NCI-H1930 (cell line): ENCODE measurements at places on chromosomes 13 and 19.

- no peak for DNase-seq
These were observed 38.1 kb upstream of the KCTD15 start for GRCh38 chr19:33758541-33759013.

DNA sequence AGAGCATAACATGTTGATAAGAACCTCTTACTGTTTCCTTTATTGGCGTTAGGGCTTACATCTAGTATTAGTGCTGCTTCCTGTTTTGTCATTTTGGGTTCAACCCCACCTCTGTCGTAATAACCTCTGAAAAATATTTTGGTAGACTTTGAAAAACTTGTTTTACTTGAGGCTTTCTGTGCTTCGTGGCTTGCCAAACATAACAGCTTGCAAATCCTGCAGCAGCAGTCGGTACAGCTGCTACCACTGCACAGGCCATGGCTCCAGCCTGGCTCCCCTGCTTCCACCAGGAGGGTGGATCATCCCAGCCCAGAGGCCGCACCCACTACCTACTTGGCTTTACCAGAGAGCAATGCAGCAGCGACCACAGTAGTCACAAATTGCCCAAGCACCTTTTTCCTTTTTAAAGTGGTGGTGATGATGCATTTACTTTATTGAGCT, 11.8 kb upstream of the CEACAM4 start:
- no peak for DNase-seq

DNA sequence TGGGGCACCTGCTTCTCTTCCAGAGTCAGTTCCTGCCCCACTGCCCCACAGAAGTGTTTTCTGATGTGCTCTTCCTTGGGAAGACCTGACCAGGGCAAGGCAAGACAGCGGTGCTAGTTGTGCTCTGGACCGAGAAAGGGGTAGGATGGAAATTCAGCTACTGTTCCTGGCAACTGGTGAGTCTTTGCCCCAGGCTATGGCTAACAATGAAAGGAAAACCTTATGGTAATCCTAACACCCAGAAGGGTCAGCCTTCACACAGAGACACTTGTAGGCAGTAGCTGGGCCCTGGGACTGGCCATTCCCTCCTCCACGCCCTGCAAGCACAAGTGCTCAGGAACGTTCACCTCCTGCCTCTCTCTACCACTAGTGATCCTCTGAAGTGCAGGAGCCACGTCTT, 9.6 kb upstream of the CYSLTR2 start:
- no peak for DNase-seq

- DNase-seq = no peak
These were observed 392.5 kb downstream of the DIAPH3 start for GRCh38 chr13:59771272-59771671.

DNA sequence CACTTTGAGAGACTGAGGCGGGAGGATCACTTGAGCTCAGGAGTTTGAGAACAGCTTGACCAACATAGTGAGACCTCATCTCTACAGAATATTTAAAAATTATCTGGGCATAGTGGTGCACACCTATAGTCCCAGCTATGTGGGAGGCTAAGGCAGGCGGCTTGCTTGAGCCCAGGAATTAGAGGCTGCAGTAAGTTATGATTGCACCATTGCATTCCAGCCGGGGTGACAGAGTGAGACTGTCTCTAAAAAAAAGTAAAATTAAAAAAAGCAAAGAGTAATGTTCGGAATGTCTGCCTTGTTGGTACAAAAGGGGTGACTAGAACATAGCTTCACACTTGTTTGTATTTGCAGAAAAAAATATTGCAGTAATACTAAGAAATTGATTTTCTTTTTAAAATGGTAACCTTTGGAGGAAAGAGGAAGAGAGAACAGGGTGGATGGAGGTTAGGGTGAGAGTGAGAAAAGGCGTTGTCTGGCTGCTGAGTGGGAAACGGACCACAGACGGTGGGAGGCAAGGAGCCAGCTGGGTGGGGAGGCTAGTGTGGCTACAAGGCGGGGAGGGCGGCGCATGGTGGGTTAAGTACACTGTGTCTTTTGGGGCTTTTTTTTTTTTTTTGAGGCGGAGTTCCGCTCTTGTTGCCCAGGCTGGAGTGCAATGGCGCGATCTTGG, 10.2 kb downstream of the PPP1R14A start:
- DNase-seq = no peak

- peak; percentile 47 for DNase-seq
These were observed 24.6 kb upstream of the BCL3 start for GRCh38 chr19:44723952-44724319.

DNA sequence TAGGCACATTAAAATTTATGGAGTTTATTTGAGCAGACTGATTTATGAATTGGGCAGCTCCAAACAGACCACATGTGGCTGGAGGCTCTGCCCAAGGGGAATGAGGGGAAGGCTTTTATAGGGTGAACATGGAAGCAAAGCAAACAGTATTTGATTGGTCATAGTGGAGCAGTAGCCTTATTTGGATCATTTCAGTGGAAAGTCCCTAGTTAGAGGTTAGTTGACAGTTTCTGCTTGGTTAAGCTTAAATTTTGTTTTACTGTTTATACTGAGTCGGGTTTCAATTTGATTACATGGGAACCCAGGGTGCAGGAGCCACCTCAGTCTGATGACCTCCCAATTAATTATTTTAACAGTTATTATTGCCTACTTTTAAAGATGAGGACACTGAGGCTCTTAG, 140.5 kb downstream of the NDFIP2 start:
- no peak for DNase-seq
